Stimulated activated CD8-positive, alpha-beta memory T cell treated with anti-CD3 and anti-CD28 coated beads, Interleukin-7, amount 100 ng/mL, for 24 hours (primary cell): ENCODE measurements at places on chromosomes 4 and X.

GRCh38 chrX:9133426-9133825 lies 99.5 kb upstream of the FAM9B start:
- no peak for DNase-seq

GRCh38 chr4:6714954-6715353 lies 1.0 kb upstream of the BLOC1S4 start:
- DNase-seq = no peak

DNA sequence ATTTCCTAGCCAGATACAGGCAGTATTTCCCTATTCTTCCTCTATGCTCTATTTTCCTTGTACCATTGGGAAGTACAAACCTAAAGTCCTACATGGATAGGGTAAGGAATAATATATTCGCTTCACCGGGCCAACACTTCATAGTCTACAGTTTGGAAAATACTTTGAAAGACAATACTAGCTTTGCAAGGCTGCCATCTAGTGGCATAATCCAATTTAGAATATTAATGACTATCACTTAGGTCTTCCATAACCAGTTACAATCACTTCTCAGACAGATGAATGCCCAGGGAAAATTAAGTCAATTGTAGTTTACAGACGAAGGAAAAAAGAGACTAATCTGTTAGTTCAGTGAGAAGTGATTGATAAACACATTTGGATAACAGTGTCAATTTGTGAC lies 141.0 kb upstream of the FAM47C start:
- no peak for DNase-seq

- DNase-seq = no peak
These were observed 63.5 kb upstream of the ARHGAP36 start for GRCh38 chrX:130994671-130995070.

DNA sequence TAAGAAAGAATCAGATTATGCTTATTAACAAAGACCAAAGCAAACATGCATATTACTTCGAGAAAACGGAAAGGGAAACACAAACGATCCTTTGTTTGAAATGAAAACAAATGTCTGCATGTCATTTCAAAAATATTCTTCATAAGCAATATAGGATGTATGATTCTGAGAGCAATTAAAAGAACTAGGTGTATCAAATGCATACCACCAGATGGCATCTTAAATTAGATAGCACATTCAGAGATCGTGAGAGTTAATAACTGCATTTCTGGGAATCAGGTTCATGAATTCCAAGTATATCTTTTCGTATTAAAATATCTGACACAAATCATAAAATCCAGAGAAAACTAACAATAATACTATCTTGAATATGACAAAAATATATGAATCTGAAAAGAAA lies 159.5 kb downstream of the PPP3CA start:
- no peak for DNase-seq

DNA sequence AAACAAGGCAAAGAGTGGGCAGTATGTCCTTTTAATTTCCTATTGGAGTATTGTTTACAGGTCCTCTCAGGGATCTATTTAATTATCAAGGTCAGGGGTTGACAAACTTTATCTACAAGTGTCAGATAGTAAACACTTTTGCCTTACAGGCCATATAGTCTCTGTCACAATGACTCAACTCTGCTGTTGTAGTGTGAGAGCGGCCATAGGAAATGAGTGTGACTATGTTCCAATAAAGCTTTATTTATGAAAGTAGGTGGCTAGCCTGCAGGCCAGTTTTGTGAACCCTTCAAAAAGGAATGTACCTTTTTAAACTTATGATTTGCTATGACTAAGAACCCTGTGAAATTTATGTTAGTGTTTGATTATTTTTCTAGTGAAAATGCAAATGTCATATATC lies 156.1 kb downstream of the GPAT3 start:
- DNase-seq = no peak

- DNase-seq = no peak
These were observed 139.2 kb downstream of the ASMT start for GRCh38 chrX:1754077-1754476.

DNA sequence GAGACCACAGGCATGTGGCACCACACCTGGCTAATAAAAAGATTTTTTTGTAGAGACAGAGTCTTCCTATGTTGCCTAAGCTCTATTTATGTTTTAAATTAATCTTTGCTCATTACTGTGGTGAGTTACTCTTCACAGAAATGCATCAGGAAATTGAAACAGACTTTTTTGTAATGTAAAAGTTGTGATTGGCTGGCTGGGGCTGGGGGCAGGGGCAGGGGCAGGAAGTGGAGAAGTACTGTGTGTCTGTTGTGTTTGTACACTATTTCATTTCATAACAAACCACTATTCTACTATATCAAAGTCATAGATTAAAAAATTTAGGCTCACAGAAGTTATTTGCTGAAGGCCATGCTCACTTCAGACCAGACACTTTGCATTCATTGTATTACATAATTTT lies 19.1 kb upstream of the ABRAXAS1 start:
- no peak for DNase-seq

DNA sequence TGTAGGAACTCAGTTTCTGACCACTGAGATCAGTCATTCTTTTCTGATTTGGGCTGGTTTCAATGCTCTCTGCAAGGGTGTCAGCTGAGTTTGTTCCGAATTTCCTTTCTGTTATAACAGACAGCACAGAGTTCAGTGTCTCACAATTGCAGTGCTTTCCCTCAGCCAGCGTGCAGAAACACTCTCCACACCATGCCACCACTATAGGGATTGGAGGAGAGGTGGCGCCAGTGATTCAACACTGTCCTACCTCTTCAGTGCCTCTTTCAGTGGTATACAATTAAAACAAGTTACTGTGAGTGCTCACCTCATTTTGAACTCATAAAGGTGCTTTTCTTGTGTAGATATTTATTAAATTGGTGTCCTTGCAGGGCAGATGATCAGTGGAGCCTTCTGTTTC lies 413.2 kb upstream of the CXorf51B start:
- no peak for DNase-seq

GRCh38 chrX:120653000-120653399 lies 23.1 kb upstream of the C1GALT1C1 start:
- no peak for DNase-seq

- no peak for DNase-seq
These were observed 175.3 kb upstream of the FGF13 start for GRCh38 chrX:138886769-138887168.

DNA sequence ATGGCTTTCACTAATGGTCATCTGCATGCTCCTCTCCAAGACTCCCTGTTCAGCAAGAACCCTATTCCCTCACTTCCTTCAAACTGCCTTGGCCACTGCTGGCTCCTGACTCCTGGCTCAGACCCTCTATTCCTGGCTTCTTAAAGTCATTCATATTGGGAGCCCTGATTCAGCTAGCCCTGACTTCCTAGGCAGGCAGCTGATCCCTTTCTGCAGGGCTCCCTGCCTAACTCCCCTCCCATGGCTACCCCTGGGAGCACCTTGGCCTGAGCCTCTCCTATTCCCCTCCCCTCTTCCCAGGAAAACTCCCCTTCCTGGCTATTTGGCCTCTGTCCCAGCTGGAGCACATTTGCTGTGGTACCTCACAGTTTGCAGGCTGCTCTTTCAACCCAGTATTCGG lies 154.9 kb upstream of the PJA1 start:
- no peak for DNase-seq

- no peak for DNase-seq
These were observed 50.7 kb upstream of the NLGN4X start for GRCh38 chrX:6279277-6279909.

- no peak for DNase-seq
These were observed 1.2 kb downstream of the ATP11C start for GRCh38 chrX:139931646-139932072.

DNA sequence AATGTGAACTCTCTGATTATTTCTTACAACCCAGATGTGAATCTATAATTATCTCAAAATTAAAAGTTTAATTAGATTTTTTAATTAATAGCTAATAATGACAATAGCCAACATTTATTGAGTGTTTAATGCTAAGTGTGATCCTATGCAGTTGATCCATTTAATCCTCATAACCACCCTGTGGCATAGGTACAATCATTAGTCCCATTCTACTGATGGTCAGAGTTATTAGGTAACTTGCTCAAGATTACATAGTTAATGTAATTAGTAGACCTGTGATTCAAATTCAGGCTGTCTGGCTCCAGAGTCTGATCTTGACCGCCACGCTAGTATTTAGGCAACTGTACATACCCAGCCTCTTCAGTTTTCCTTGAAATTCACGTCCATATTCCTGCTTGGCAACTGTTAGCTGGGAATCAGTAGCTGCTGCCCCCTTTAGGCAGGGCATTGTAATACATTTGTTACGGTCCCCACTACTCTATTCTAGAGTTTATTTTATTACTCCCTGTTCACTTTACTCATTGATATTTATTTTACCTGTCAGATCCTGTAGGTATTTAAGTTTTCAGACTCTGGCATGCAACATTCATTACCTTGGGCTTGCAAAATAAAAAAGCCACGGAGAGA lies 20.6 kb upstream of the TEC start:
- DNase-seq = no peak

GRCh38 chr4:36509845-36510244 lies 228.4 kb downstream of the DTHD1 start:
- DNase-seq = no peak

DNA sequence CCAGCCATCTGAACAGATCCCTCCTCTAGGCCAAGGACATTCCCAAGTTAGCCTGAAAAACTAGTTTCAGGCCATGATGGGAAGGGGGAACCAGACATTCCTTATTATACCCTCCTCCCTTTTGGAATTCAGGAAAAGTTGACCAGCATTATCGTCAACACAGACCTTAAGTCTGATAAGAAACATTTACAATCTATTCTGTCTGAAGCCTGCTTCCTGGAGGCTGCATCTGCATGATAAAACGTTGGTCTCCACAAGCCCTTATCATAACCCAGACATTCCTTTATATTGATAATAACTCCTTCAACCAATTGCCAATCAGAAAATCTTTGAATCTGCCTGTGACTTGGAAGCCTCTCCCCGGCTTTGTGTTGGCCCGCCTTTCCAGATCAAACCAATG lies 44.3 kb downstream of the EFHC2 start:
- DNase-seq = no peak

DNA sequence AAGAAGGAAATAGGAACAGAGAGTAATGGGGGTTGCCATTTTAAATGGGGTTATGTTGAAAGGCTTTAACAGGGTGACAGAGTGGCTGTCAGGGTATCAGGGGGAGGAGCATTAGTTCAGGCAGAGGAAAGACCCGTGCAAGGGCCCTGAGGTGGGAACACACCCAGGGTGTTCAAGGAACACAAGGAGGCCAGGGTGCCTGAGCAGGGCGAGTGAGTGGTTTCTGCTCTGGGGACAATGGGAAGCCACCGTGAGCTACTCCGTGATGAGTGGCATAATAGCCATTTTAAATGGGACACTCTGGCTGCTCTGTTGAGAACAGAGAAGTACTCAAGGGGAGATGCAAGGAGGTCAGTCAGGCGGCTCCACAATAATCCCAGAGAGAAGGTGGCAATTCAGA lies 4.5 kb downstream of the EVC2 start:
- no peak for DNase-seq

- no peak for DNase-seq
These were observed 16.2 kb downstream of the PRKX start for GRCh38 chrX:3697220-3697684.

DNA sequence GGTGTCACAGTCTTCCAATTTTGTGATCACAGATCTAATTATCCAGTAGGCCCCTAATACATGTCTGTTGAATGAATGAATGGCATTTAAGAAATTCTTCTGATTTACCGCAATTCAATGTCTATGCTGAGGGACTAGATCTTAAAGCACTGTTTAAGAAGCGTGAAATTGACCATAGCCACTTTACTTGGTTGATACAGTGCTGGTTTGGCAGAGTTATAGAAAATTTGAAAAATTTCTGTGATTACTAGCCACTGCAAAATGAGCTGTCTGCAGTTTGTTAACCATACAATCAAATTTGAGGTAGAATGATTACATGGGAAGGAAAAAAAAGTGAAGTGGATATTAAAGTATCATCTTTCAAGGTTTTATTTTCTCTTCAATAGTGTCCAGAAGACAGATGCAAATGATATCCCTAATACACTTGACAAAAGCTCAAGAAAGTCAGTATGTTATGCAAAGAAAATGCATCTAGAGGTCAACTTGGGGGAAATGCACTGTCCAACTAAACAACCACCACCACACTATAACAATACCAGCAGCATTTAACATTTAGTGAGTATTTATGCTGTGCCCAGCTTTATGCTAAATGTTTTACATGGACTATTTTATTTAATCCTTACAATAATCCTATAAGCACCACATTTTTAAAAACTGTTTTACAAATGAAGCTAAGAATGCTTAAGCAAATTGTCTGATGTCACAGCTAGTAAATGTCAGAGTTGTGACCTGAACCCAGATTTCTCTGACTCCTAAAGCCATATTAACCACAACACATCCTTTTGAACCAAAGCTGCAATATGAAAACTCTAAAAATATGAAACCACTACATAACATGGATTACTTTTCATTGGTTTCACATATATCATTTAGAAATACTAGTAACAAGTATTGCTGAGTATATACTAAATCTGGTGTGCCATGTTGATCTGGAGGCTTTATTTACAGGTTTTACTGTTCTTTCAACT lies 217.9 kb upstream of the MAB21L2 start:
- DNase-seq = no peak

DNA sequence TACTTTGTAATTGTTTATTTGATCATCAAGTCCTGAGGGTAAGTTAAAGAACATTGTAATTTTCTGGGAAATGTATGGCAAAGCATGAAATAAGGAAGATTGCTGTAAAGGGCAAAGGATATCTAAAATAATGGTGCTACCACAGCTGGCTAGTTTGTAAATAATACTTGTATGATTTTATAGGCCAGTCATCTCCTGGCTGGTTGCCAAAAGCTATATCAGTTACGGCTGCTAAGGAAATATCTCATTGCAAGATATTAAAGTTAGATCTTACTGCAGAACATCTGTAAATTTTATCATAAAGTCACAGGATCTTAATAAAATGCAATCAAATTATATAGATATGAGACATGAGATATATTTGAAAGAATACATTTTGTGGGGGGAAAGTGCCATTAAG lies 150.8 kb upstream of the CXCL13 start:
- DNase-seq = no peak

DNA sequence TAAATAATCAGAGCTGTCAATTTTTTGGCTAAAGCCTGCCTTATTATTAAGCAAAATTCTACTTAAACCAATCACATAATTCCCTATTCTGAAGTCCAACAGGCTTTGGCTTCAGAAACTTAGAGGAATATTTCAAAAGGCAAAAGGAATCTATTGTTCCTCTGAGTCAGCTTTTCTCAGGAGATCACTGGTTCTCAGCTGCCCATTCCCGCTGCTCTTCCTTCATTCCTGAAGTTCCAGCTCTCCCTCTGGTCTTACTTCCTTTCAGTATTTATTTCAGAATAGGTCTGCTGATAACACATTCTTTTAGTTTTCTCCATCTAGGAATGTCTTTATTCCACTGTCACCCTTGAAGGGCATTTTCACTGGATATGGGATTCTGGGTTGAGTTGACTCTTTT lies 133.7 kb downstream of the SOWAHB start:
- no peak for DNase-seq

DNA sequence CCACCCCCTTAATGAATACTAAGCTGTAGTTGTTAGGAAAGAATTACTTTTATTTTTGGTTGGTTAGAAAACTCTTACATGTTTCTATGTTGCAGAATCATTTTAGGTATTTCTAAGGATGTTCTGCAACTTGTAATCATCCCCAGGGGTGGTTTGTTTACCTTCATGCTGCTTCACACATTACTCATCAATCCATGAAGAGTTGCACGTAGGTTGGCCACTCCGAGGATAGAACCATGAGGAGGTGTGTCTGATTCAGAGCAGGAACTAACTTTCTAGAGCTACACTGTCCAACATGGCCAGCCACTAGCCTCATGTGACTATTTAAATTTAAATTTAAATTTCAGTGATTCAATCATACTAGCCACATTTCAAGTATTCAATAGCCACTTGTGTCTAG lies 127.2 kb upstream of the FRMPD4 start:
- no peak for DNase-seq
